ENCODE measurements at places on chromosomes 1 and 21.

DNA sequence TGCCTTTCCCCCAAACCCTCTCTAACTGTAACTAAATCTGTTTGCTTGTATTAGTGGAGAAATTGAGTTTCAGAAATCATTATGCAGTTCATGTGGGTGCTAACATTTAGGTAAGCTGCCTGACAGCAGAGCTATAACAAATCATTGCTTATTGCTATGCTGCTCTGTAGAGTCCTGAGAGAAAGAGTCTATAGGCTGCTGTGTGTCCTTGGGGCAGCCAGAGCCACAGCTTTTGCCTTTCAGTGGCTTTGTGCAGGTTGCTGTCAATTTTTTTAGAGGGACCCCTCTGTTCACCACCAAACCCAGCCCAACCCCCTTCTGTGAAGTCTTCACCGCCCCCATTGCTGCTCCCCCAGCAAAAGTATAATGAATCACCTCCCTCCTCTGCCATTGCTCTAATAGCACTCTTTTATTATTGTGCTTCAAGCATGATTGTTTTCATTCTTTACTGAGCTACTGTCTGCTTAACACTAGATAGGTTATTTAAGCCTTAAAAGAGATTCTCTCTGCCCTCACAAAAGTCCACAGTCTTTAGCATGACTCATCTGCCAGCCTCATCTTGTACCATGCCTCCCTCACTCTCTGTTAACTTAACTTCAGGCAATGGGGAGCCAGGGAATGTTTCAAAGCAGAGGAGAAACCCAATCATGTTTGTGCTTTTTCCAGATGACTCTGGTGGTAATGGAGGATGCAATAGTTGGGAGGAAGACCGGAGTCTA lies 38.6 kb downstream of the DIRAS3 start:
- no peak for DNase-seq

DNA sequence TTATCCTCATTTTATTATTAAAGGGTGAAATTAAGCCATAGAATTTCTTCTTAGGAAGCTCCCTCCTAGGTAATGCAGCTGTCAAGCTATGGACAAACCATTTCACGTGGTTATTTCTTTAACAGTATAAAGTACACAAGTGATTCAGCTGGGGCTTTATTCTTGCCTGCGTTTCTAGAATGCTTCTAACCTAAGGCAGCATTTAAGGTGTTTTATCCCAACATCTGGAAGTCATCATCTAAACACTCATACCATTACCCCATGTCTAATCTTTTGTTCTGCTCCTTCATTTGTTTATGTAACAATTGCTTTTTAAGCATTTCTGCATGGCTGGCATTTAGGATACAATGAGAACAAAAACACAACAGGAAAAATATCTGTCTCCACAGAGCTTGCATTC lies 829.2 kb upstream of the ADAMTS5 start:
- DNase-seq = no peak

DNA sequence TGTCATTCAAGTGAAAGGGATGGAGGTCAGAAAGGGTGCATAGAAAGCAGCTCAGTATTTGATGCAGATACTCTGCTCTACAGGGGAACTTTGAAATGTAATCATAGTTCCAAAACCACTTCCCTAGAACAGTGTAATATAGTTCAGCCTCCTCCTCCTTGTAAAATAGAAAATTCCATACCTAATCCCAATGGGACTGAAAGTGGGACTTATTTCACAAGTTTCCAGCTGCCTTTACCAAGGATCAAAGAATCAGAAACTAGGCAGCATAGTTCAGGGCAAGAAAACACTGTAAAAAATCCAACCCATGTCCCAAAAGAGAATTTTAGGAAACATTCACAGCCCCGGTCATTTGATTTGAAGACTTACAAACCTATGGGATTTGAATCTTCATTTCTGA lies 8.1 kb upstream of the TMCO2 start:
- DNase-seq = no peak

DNA sequence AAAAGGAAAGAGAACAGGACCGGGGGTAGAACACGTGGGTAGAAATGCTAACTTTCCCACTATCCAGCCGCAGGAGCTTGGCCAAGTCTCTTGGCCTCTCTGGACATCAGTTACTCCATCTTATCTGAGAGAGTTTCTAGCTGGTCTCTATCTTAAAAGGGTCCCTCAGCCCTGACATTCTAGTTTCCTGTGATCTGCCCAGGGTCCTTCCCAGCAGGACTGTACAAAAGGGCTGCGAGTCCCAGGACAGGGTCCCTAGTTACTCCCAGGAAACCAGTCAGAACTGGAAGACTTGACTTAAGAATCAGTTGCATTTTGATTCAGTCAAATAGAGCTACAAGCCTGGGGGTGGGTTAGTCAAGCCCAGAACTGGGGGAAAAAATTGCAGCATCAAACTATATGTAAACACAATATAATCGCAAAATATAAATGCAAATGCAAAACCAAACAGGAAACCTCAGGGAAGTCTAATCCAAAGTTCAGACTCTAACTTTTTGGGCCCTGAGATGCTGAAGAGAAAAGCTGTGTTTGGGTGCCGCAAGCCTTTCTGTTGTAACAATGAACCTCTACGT lies 2.9 kb downstream of the ASAP3 start:
- DNase-seq = no peak

DNA sequence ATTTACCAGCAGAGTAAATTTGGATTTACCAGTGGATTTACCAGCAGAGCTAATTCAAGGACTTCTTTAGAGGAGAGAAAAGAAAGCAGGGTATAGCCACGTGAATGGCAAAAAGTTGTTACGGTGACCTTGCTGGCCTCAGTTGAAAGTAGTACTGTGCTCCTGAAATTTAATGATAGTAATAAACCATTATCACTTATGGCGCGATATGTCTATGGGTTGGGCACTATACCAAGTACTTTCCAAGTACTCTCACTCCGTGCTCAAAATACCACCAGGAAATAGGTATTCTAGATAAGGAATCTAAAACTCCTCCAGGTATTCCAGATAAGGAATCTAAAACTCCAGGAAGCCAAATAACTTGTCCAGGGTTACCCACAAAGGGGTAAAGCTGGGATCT lies 35.8 kb downstream of the SLC44A3 start:
- DNase-seq = no peak

DNA sequence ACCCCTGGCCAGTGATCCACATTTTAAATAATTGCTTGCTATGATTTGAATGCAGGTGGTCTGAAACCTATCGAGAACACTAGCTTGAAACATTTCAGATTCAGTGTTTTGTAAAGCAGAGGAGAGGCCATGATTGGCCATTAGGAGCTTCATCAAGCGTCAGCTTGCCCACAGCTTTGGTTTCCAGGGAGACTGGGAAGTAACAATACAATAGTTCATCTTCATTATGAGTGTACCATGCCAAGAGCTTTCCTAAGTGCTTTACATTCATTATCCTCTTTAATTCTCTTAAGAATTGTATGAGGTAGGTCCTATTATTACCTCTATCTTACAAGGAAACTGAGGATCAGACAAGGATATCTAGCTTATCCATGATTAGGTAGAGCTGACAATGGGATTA lies 27.7 kb upstream of the ATP5PO start:
- DNase-seq = no peak

- no peak for DNase-seq
Observed at GRCh38 chr1:232143315-232143886, 486.5 kb downstream of the SIPA1L2 start.

DNA sequence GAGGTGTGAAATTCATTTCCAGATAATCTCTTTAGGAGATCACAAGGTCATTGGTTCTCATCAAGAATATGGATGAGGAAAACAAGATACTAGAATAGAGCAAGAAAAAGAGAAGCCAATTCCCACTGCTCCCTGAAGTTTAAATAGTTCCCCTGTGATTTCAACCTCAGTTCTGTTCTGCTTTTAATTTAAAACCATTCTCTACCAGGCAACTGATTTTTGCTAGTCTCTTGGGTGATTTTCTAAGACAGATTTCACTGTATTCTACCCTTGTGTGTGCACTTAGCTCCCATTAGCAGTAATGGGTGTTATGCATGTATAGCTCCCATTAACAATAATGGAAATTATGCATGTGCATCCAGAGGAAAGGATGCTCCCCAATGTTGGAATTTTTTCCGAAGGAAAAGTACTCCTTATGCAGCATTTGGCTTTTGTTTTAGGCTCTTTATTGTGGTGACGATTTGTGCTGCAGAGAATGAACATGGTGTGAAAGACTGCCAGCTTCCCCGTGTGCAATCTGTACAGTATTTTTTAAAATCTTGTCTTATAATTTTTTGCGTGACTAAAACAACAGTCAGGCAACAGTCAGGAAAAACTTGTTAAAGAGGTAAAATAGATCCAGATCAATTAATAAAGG lies 144.0 kb upstream of the ZRANB2 start:
- no peak for DNase-seq

- DNase-seq = no peak
Observed at GRCh38 chr1:212565079-212565478, 43.5 kb upstream of the ATF3 start.

DNA sequence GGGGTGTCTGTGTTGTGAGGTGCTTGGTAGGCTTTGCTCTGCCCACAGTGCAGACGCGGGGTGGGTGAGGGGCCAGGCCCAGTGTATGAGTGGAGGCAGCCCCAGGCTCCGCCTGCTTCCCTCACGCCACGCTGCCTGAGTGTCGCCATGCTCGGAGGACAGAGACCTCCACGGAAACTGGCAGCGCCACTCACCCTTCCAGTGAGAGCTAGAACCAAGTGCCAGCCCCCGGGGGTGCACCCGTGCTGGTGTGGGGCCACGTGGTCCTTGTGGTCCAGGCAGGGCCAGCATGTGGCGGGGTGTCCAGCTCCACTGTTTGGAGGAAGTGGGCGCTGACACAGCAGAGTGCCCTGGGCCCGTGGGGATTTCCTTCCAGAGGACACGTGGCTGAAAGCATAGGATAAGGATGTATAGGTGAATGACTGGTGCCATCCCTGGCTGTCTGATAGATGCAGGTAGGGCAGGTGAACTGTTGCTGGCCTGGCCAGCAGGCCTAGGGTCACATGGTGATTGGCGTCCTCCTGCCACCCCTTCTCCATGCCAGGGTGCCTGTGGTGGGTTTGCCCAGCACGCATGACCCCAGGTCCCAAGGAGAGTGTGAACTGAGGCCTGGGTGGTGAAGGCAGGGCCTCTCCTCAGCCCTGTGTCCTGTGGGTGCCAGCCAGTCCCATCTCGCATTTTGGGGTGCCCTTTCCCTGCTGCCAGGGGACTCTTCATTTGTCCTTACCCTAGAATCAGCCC lies 3.8 kb downstream of the LRRC3 start:
- DNase-seq = no peak

DNA sequence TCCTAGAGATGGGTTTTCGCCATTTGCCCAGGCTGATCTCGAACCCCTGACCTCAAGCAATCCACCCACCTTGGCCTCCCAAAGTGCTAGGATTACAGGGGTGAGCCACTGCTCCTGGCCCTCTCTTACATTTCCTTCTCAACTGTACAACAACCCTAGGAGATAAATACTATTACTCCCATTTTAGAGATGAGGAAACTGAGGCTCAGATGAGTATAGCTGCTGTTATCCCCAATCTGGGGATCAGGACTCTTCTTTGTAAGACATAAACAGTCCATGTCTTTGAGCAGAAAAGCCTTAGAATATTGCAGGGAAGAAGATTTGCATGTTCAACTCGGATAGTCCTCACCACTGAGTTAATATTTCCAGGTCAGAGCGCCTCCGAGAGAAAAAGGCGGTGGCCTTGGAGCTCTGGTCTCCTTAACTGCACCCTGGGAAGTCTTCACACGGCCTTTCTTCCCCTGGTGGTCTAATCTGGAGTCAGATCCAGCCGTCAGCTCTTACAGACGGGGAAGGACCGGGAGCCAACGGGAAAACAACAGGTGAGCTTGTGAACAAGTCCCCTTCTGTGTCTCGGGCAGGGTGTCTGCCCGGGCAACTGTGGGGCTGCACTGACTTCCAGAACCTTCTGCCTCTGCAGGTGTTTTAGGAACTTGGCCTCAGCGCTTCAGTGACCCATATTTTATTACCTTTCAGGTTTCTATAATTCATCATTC lies 5.9 kb upstream of the OLIG1 start:
- no peak for DNase-seq

- no peak for DNase-seq
Observed at GRCh38 chr1:3399732-3400131, 54.7 kb upstream of the ARHGEF16 start.

DNA sequence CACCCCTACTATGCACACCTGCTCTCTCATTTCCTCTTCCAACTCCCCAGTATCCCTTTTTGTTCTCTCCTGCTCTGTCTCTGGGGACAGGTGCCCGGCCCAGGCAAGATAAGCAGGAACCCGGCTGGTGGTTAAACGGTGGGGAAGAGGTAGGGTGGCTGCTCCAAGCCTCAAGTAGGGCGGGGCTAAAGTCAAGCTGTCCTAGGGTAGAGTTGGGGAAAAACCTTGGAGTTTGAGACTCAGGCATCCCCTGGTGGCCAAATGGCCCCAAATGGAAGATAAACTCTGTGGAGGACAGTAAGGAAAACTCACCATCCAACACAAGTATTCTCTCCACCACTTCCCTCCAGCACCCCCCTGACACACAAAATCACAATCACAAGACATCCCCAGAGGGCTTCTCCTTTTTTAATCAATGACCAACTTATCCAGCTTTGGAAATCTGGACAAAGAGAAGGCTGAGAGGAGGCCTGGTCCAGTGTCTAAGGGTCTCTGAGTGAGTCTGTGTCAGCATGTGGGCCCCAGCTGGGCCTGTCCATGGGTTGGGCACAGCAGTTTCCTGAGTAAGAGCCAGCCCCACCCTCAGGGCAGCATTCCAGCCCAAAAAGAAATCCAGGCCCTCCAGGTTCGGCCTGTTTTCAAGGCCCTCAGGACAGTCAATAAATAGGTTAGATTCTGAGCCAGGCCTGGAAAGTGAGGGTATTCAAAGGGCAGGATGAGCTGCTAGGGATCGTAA lies 9.8 kb downstream of the POMGNT1 start:
- no peak for DNase-seq

DNA sequence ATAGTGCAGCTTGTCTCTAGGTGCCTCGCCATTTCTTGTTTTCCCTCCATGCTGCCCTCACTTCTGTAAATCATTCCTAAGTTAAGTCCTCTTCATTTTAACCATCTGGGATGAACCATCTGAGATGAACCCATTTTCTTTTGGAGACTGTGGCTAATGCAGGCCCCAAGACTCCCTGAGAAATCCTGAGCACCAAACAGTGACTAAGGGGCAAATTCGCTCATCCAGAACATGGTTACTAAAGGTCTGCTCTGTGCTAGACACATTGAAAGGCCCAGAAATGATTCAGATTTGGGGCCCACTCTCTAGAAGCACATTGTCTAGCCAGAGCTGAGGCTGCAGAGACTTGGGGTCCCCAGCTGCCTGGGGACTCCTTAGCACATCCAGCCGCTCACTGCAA lies 151.9 kb upstream of the CTTNBP2NL start:
- no peak for DNase-seq

DNA sequence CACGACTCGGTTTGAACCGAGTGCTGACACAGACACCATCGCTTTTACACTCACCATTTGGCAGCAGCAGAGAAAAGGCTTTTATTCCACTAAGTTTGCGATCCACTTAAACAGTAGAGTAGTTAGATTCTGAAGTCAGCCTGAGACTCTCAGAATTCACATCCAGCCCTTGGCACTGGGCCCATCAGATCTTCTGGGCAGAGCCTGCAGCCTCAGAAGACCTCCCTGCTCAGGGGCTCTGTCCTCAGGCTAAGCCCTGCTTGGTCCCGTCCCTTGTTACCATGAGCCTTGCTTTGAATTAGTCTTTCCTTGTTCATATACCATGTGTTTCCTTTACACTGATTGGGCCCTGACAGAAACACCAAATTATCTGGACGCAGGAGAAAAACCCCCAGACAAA lies 41.4 kb upstream of the AJAP1 start:
- DNase-seq = no peak

GRCh38 chr21:17793246-17794123 lies 25.7 kb downstream of the C21orf91 start:
- no peak for DNase-seq
